ENCODE measurements at places on chromosomes 6 and 20. TPM values are rescaled to one million over a fixed set of nuclear protein-coding genes. Genes with fewer than 3 reads are reported as not detected.

Gene SLC52A3
- total RNA-seq = 0.22 TPM

Gene FAXC
- 1.2 TPM for total RNA-seq

Gene PRR18
- 0.22 TPM for total RNA-seq

Gene XKR7
- total RNA-seq = 0.04 TPM

Gene TP53TG5
- total RNA-seq = not detected

Gene CLDN20
- not detected for total RNA-seq

Gene RXRB
- 22.9 TPM for total RNA-seq

DNA sequence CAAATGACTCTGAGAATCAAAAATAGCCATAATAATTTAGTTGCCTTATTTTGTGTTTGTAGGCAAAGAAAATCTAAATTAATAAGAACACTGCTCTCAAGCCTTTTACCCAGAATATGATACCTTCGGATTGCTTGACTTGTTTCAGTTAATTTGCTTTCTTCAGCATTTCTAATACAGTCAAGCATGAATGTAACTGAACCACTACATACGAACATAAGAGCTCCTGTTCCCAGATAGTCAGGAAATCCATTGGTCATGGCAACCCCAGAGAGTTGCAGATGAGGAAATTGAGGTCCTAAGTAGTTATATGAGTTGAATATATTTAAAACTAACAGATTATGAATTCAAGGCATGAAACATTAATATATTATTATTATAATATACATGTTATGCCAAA lies 2.9 kb downstream of the FRK start:
- DNase-seq = no peak
- H3K36me3 ChIP-seq = no peaks in the 10 kb centered on the region
- H3K4me1 ChIP-seq = peaks cover 2% of the 10 kb centered on the region
- H3K4me3 ChIP-seq = no peak overlapping the region

DNA sequence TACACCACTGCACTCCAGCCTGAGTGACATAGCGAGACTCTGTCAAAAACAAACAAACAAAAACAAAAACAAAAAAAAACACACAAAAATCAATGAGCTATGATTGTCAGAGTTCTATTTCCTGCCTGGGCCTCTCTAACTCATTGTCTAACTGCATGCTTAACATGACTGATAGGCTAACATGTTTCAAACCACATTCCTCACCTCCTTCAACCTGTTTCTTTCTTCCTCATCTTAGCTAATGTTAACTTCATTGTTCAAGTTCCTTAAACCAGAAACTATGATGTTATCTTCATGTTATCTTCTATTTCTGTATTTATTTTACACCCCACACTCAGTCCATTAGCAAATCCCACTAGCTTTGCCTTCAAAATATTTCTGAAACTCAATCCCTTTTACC lies 41.5 kb downstream of the BEND6 start:
- no peaks in the 10 kb centered on the region for H3K4me1 ChIP-seq
- no peak overlapping the region for H3K27ac ChIP-seq
- no peak for DNase-seq
- H3K36me3 ChIP-seq = no peaks in the 10 kb centered on the region
- H3K4me3 ChIP-seq = no peak overlapping the region

DNA sequence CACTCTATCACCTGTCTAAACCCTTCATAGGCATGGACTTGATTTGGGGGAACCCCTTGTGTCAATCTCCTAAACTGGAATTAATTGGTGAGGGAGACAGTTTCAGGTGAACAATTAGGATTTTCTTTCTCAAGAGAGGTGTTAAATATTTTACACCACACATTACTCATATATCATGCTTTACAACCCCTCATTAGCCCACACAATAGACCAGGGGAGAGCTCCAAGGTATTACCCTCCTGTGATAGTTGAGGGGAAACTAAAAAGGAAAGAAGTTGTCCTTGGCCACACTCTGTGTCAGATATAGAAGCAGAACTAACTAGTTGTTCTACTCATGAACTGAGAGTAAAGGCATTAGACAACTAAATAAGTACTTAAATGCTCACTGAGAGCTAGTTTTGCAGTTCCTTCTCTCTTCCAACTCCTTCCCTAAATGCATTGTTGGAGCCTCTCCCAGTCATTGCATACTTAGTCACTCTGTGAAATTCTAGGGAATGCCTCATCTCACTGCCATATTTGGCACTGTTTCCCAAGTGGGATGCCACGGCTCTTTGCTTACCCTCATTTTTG lies 183.7 kb upstream of the CEP162 start:
- peaks cover 2% of the 10 kb centered on the region for H3K4me1 ChIP-seq
- no peaks in the 10 kb centered on the region for H3K36me3 ChIP-seq
- no peak overlapping the region for H3K4me3 ChIP-seq
- no peaks in the 10 kb centered on the region for H3K27me3 ChIP-seq

- H3K27ac ChIP-seq = no peak overlapping the region
- no peak overlapping the region for H3K4me3 ChIP-seq
- no peak for DNase-seq
- H3K4me1 ChIP-seq = no peaks in the 10 kb centered on the region
- no peaks in the 10 kb centered on the region for H3K27me3 ChIP-seq
- peaks cover 16% of the 10 kb centered on the region for H3K36me3 ChIP-seq
Measured at GRCh38 chr20:531608-532007, 12.0 kb downstream of the CSNK2A1 start.

DNA sequence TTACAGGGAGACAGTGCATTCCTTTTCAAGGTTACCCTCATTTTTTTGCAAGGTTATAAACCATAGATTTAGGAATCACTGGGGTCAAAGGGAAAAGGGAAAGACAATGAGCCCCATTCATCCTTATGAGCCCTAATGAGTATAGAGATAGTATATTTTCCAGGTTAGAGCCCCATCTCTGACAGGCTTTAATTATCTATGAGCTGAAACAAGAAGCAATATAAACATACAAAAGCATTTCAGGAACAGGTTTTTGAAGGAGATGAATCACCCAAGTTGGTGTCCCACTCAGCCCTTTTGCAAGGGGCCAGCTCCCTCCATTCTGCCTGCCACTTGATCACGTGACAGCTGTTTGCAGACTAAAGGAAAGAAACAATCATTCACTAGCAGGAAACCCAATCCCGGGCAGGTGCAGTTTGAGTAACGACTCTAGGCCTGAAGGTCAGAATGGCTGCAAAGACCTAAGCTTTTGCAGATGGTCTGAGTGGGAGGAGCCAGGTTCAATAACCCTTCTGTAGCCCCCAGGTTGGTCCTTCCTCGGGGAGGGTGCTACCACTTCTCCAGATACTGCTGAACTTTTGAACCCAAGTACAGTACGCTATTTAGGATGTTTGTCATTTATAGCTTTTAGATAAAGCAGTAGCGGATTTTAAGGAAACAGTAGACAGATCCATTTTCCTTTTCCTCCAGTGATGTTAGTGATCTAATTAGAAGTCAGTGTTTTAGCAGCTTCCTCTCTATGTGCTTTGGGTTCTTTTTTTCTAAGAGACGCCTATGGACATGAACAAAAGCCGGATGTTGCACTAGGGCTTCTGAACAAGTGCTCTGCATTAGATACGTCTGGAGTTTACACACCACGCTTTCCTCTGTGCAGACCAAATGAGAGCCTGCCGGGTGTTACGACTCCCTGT lies 253.2 kb downstream of the SOX4 start:
- no peak overlapping the region for H3K4me3 ChIP-seq
- H3K27me3 ChIP-seq = no peaks in the 10 kb centered on the region
- H3K27ac ChIP-seq = peak overlapping the region; percentile 48
- peaks cover 25% of the 10 kb centered on the region for H3K4me1 ChIP-seq
- no peaks in the 10 kb centered on the region for H3K36me3 ChIP-seq

DNA sequence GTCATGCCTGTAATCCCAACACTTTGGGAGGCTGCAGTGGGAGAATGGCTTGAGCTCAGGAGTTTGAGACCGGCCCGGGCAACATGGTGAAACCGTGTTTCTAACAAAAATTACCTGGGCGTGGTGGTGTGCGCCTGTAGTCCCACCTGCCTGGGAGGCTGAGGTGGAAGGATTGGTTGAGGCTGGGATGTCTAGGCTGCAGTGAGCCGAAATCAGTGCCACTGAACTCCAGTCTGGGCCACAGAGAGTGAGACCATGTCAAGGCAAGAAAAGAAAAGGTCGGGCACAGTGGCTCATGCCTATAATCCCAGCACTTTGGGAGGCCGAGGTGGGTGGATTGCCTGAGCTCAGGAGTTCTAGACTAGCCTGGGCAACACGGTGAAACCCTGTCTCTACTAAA lies 8.2 kb upstream of the BCAS4 start:
- no peaks in the 10 kb centered on the region for H3K36me3 ChIP-seq
- peaks cover 25% of the 10 kb centered on the region for H3K4me1 ChIP-seq
- H3K27ac ChIP-seq = no peak overlapping the region
- H3K4me3 ChIP-seq = no peak overlapping the region

GRCh38 chr20:38205001-38205400 lies 39.9 kb upstream of the TGM2 start:
- H3K27ac ChIP-seq = no peak overlapping the region
- no peak for DNase-seq
- no peak overlapping the region for H3K4me3 ChIP-seq

- peaks cover 13% of the 10 kb centered on the region for H3K4me1 ChIP-seq
- DNase-seq = no peak
- H3K27ac ChIP-seq = no peak overlapping the region
- no peak overlapping the region for H3K4me3 ChIP-seq
- H3K36me3 ChIP-seq = no peaks in the 10 kb centered on the region
Measured at GRCh38 chr6:101398716-101399615, 5.5 kb downstream of the GRIK2 start.

GRCh38 chr20:23049201-23050075 lies at the start of gene THBD:
TSS of gene THBD (minus strand) at chr20:23049672. CDS start at chr20:23049504, 168 bp downstream.
- no peaks in the 10 kb centered on the region for H3K36me3 ChIP-seq
- peak; percentile 75 for DNase-seq
- H3K27me3 ChIP-seq = peaks cover 50% of the 10 kb centered on the region
- peak within 1 kb of the TSS; percentile 69 for H3K27ac ChIP-seq
- H3K4me3 ChIP-seq = peak within 1 kb of the TSS; percentile 51

DNA sequence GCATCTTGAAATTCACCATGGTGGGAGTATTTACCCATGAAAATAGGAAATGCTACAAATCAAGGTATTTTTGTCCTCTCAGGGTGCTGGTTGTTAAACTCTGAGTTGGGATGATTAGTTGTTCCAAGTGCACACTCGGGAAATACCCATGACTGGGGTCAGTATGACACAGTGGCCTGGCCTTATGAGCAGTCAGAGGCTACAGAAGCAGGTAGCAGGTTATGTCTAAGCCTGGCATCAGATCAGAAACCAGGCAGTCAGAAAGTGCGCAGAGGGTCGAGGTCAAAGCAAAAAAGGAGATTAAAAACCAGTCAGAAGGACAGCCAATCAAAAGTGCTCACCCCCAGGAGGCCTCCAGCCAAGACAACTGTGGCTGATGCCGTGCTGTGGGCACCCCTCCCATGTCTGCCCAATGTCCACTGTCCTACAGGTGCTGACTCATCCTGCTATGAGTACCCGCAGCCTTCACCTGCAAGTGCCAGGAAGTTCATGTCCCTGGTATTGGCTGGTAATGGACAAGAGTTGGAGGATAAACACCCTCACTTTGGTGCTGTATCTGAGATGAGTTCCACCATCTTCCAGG lies 117.4 kb upstream of the SLC24A3 start:
- no peaks in the 10 kb centered on the region for H3K36me3 ChIP-seq
- no peak for DNase-seq
- H3K4me3 ChIP-seq = no peak overlapping the region
- no peak overlapping the region for H3K27ac ChIP-seq
- H3K4me1 ChIP-seq = peaks cover 5% of the 10 kb centered on the region
- no peaks in the 10 kb centered on the region for H3K27me3 ChIP-seq

DNA sequence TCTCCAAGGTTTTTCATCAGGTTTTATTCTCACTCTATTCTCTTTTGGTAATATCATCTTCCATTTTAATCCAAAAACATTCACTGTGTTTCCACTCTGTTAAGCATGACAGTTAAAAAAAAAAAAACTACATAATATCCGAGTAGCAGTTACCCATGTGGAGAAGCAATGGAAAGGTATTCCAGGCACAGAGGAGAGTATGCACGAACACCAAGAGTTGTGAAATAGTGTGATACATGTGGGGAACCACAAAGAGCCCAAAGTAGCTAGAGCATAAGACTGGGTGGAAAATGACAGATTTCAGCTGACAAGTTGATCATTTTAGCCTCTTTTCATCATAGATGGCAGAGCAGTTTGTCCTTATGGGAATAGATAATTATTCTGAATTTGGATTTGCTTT lies 19.9 kb upstream of the FBXL4 start:
- DNase-seq = no peak
- no peaks in the 10 kb centered on the region for H3K27me3 ChIP-seq
- no peaks in the 10 kb centered on the region for H3K36me3 ChIP-seq
- no peak overlapping the region for H3K4me3 ChIP-seq
- no peak overlapping the region for H3K27ac ChIP-seq
